ENCODE measurements at places on chromosomes 7 and 10. TPM values are rescaled to one million over a fixed set of nuclear protein-coding genes. Genes with fewer than 3 reads are reported as not detected.

The GIMAP6 gene
- 31.9 TPM for total RNA-seq

GRCh38 chr7:13904689-13905088 is 84.8 kb downstream of the ETV1 start:
- H3K4me3 ChIP-seq, result no peak overlapping the region
- H3K4me1 ChIP-seq, result no peaks in the 10 kb centered on the region
- H3K27me3 ChIP-seq, result no peaks in the 10 kb centered on the region
- no peak for DNase-seq

The SLIT1 gene
- total RNA-seq, result 1.8 TPM

The ACSM6 gene
- total RNA-seq, result not detected

- no peaks in the 10 kb centered on the region for H3K27me3 ChIP-seq
- no peaks in the 10 kb centered on the region for H3K36me3 ChIP-seq
- H3K4me1 ChIP-seq, result no peaks in the 10 kb centered on the region
- no peak overlapping the region for H3K4me3 ChIP-seq
- DNase-seq, result no peak
- no peak overlapping the region for H3K27ac ChIP-seq
Measured at GRCh38 chr10:44780426-44780825, 130.7 kb upstream of the TMEM72 start.

- no peak for DNase-seq
- H3K27ac ChIP-seq, result no peak overlapping the region
- H3K4me1 ChIP-seq, result no peaks in the 10 kb centered on the region
Measured at GRCh38 chr7:16698200-16698905, 52.4 kb downstream of the BZW2 start.

DNA sequence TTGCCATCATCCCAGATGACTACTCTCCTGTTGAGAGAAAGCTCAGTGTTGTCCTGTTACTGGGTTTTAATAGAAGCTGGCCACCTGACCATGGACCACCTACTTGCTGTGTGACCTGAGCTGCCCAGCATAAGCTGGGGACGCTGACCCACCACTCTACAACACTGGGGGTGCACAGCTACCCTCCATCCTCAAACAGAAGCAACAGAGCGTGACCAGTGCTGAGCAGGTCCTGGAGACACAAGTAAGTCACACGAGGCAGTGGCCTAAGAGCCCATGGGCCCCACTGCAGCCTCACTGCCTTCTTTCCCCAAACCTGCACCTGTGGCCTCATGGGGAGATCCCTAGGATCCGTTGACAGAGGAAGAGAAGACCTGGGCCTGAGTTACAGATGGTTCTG is 198.6 kb upstream of the ADARB2 start:
- no peaks in the 10 kb centered on the region for H3K27me3 ChIP-seq
- H3K36me3 ChIP-seq, result no peaks in the 10 kb centered on the region

The FAM131B gene
- total RNA-seq, result 1.3 TPM

DNA sequence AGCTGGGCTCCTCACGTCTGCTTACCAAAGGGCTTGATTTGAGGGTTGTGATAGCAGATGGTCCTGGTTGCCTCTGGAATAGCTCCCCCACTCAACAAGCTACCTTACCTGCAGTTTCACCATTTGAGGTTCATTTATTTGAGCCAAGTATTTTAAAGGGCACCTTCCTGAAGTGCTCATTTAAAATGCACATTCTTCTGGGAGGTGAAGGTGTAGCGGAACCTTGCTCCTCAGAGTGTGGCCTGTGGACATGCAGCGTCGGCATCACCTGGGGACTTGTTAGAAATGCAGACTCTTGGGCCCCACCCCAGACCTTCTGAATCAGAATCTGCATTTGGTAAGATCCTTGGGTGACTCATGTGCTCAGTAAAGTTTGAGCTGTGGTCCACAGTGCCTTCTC is 2.3 kb downstream of the CDH23 start:
- no peaks in the 10 kb centered on the region for H3K27me3 ChIP-seq
- H3K4me1 ChIP-seq, result no peaks in the 10 kb centered on the region
- no peak overlapping the region for H3K27ac ChIP-seq
- no peaks in the 10 kb centered on the region for H3K36me3 ChIP-seq
- no peak for DNase-seq

GRCh38 chr7:5488286-5488878 is 64.7 kb upstream of the TNRC18 start:
- peaks cover 31% of the 10 kb centered on the region for H3K4me1 ChIP-seq
- no peaks in the 10 kb centered on the region for H3K27me3 ChIP-seq
- no peaks in the 10 kb centered on the region for H3K36me3 ChIP-seq
- no peak overlapping the region for H3K4me3 ChIP-seq
- no peak overlapping the region for H3K27ac ChIP-seq
- DNase-seq, result no peak

The ADCY1 gene
- total RNA-seq, result 6.9 TPM

The TMEM254 gene
- total RNA-seq, result 18.8 TPM

- H3K4me3 ChIP-seq, result no peak overlapping the region
- H3K27ac ChIP-seq, result no peak overlapping the region
- no peaks in the 10 kb centered on the region for H3K4me1 ChIP-seq
- no peaks in the 10 kb centered on the region for H3K36me3 ChIP-seq
- H3K27me3 ChIP-seq, result no peaks in the 10 kb centered on the region
Measured at GRCh38 chr10:109062371-109062770, 860.9 kb downstream of the XPNPEP1 start.

DNA sequence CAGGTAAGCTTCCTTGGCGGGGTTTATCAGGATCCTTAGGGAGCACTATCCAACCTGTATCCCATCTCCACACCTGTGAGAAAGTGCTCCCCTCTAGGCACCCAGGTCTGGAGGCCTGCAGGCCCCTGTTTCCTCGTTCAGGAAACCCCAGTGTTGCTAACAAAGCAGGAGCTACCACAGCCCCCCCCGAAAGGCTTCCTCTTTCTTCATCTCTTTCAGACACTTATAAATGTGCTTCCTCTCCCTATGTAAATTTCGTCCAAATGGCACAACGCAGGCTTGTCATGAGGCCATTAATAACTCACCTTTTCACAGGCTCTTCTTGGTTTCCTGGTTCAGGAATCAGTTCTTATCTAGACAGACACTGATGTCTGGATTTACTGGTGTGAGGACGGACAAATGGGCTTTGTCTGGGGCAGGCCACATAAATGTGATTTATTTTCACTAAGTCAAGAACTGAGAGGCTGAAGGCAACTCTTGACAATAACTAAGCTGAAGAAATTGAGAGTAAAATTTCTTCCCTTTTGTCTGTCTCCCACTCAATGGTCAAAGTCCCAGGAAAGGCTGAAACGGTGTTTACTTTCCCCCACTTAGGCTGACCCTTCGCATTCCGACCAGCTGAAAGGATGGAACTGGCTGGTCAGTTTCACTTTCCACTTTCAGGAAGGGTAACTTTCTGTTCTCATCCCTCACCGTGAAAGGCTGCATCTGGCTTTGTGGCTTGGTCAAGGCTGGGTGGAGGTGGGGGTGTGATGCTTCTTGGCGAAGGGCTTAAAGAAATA is 46.8 kb downstream of the PIK3AP1 start:
- H3K36me3 ChIP-seq, result no peaks in the 10 kb centered on the region
- peaks cover 23% of the 10 kb centered on the region for H3K4me1 ChIP-seq
- no peaks in the 10 kb centered on the region for H3K27me3 ChIP-seq

The TLX1 gene
- total RNA-seq, result not detected

DNA sequence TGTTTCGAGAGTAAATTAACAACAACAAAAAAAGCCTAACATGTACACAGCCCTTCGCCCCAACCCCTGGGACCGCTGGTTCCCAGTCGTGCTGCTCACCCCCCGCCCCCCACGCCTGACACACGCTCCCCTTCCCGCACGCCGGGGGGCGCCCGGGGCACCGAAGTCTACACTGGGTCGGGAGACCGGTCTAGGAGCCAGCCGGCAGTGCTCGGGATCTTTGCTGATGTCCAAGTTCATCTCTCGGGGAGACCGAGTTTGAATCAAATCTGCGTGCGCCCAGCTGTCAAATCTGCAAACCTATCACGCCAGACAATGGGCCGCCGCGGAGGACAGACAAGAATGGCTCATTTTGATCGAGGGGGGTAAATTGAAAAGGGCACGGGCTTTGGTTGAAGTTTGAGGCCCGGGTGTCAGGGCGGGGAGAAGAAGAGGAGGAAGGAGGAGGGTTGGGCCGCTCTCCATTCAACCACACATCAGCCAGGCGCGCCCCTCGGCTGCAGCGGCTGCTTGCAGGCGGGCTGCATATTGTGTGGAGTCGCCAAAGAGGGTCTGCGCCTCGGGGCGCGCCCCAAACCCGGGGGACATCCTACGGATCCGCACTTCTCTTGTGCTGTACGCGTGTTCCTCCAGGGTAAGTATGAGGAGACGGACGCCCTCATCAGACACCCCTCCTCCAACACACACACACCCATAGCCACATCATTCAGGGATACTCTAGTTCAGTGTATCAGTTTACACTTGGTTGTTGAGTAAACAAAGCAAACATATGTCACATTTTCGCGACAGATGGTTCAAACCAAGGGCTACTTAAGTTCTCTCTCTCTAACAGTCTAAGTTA is 1.3 kb upstream of the GFRA1 start:
- no peaks in the 10 kb centered on the region for H3K36me3 ChIP-seq
- no peaks in the 10 kb centered on the region for H3K4me1 ChIP-seq
- H3K27ac ChIP-seq, result peak overlapping the region; percentile 88
- DNase-seq, result no peak
- peaks cover 15% of the 10 kb centered on the region for H3K27me3 ChIP-seq

DNA sequence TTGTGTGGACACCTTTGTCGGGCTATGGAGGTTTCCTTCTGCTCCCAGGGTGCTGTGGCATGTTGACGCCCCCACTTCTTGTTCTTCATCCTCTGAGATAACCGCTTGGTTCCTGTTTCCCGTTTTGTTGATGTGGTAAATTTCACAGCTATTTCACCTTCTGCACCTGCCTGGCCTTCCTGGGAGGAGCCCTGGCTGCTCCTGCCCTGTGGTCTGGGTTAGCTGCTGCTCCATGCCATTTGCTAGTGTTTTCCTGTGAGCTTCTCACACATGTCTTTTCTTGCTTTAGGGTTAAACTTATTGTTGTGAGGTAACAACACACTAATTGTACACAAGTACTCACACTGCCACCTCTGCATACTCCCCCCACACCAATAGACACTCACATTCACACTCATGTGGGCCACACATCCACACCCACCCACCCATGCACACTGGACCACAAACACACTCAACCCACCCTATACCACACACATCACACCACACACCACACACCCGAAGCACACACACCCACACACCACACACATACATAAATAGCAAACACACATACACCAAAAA is 46.5 kb upstream of the MSMB start:
- H3K36me3 ChIP-seq, result no peaks in the 10 kb centered on the region
- H3K27me3 ChIP-seq, result no peaks in the 10 kb centered on the region
- no peak overlapping the region for H3K27ac ChIP-seq
- no peaks in the 10 kb centered on the region for H3K4me1 ChIP-seq

DNA sequence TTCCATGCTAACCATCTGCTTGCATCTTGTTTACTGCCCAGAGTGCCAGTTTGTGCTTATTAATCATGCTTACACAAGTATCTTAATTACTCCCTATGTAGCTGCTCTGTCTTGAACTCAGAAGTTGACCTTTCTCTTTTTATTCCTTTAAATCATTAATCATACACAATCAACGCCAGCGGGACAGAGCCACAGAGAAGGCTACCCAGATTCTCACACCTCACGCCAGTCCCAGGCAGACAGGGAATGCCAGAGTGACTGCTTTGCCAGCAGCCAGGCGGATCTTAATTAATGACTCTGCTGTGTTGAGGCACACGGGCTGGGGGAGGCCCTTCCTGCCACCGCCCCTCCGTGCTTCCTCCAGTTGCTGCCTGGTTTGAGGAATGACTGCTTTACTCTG is 229.4 kb downstream of the LRMDA start:
- H3K36me3 ChIP-seq, result no peaks in the 10 kb centered on the region
- H3K4me3 ChIP-seq, result no peak overlapping the region
- H3K27me3 ChIP-seq, result no peaks in the 10 kb centered on the region
- no peak overlapping the region for H3K27ac ChIP-seq

DNA sequence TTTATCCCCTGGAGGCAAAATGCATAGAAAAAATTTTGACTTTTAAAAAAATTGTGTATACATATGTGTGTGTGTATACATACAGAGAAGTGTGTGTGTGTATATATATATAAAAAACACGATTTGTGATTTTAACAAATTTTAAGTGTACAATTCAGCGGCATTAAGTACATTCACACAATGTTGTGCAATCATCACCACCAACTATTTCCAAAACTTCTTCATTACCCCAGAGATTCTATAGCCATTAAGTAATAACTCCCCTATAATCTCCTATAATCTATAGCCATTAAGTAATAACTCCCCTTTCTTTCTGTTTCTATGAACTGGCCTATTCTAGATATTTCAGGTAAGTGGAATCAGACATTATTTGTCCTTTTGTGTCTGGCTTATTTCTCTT is 20.7 kb upstream of the CAMK2B start:
- H3K27me3 ChIP-seq, result no peaks in the 10 kb centered on the region
- DNase-seq, result no peak
- no peaks in the 10 kb centered on the region for H3K4me1 ChIP-seq
- H3K4me3 ChIP-seq, result no peak overlapping the region

- H3K27me3 ChIP-seq, result no peaks in the 10 kb centered on the region
- no peak overlapping the region for H3K4me3 ChIP-seq
- no peaks in the 10 kb centered on the region for H3K4me1 ChIP-seq
- DNase-seq, result no peak
- H3K27ac ChIP-seq, result no peak overlapping the region
Measured at GRCh38 chr7:36871863-36872262, 147.6 kb upstream of the AOAH start.

The GLUD1 gene
- 225 TPM for total RNA-seq

GRCh38 chr10:67527351-67527750 is 168.6 kb downstream of the CTNNA3 start:
- DNase-seq, result no peak
- no peak overlapping the region for H3K27ac ChIP-seq
- no peak overlapping the region for H3K4me3 ChIP-seq

DNA sequence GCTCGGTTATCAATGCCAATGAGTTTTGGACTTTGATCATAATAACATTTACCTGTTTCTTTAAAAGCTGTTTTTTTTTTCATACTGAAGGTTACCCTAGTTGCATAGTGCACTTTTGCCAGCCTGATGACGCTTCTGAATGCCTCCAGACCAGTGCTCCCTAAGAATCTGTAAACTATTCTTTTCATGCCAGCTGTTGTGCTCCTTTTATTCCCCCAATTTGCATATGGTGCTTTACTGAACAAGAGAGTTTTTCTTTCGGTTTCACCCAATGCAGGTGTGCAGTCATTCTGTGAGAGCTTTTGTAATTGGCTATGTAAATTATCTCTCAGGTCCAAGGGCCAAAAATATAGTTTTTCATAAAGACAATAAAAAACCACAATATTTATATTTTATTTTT is 48.1 kb upstream of the GLCCI1 start:
- DNase-seq, result no peak
- H3K36me3 ChIP-seq, result no peaks in the 10 kb centered on the region
- no peak overlapping the region for H3K27ac ChIP-seq
- H3K4me3 ChIP-seq, result no peak overlapping the region
- no peaks in the 10 kb centered on the region for H3K4me1 ChIP-seq

DNA sequence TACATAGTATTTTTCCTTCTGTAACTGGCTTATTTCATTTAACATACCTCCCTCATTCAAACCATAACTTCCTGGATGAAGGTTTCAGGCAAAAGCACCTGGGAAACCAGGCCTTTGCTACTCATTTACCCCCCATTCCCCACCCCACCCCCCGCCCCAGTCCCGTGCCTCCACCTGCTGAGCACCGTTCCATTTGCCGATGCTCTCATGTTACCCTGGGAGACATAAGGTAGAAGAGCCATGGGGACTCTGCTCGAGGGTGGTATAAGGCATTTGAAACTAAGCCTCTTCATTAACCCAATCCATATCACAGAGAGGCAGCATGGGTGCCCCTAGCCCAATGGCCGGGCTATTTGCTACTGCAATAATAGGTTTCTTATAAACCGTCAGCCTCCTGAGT is 22.2 kb upstream of the MCM10 start:
- H3K4me3 ChIP-seq, result no peak overlapping the region
- H3K27me3 ChIP-seq, result no peaks in the 10 kb centered on the region
- peaks cover 2% of the 10 kb centered on the region for H3K36me3 ChIP-seq

The RHOBTB1 gene
- total RNA-seq, result 5.9 TPM

Measured in tibial nerve (tissue), 4 donors.